ENCODE measurements at places on chromosomes 12 and 14.

DNA sequence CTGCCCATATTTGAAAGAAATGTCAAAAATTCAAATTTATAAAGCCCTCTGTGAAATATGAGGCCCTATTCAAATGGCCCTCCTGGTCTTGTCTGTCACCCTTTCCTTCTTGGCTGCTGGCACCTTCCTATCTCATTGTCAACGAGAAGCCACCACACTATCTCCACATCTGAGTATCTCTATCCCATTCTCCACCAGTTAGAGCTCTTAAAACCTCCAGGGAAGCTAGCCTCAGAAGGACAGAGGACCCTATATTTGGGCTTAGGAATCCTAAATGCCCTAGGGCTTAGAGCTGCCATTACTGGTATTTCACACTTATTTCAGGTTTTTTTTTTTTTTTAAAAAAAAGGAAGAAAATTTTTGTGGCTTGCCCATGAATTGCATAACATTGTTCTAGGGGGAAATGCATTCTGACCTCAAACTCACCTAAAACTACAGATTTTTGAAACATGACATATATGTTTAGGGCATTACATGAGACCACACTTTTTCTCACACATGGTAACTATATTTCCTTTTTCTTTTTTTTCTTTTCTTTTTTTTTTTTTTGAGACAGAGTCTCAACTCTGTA lies 25.0 kb downstream of the SLC25A21 start:
- DNase-seq, result no peak

DNA sequence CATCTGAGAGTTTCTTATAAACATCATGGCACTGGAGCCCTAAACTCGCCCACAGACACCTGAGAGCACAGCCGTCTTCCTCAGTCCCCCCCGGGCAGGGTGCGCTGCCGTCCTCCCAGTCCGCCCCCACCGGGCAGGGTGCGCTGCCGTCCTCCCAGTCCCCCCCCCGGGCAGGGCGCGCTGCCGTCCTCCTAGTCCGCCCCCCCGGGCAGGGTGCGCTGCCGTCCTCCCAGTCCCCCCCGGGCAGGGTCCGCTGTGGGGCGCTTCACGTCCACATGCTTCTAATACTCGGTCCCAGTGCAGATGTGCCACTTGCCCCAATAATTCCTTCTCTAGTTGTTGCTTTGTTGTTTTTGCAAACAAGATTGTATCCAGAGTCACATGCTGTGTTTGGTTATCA lies 6.9 kb upstream of the ADSS1 start:
- no peak for DNase-seq

DNA sequence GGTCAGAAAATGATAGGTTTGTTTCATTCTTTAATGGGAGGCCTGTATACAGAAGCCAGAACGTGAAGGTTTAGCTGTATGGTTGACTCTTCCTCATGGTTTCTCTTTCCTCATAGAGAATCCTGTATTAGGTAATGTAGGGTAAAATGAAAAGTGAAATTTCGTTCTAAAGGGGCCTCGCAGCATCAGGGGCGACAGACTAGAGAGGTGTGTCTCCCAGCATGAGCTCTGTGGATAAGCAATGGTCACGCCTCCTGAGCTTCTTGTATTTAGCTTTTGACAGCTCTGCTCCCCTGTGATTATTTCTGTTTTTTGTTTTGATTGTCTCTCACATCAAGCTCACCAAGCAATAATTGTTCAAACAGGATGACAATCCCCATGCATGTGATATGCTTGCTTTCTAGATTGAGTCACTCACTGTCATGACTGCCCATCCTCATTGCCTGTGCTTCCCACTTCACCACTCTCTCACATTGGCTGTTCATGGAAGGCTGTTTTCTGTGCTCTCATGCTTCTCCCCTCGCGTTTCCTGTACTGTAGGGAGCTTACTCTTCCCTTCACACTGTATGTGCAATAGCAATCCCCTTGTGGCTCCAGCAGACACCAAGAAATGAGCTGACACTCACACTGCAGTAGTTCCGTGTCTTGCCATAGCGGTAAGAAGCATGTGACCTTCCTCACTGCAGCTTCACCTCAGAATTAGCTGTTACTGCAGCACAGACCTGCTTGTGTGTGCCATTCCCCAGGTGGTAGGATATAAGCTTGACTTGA lies 44.0 kb downstream of the RAD52 start:
- no peak for DNase-seq

DNA sequence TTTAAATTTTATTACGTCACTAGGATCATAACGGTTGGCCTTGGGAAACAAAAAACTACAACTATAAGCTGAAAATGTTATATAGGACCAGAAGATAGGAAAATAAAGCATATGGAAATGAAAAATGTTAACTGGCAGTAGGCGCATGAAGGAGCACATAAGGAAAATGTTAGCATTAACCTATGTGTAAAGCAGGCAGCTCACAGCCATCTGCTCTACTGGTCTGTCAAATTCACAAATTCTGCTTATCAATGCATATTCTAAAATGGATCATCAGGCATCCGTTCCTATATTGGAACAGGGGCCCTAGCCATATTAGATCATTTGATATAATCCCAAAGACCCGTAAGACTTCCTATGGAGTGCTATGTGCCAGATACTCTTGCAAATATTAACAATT lies 263.9 kb downstream of the MDGA2 start:
- no peak for DNase-seq

DNA sequence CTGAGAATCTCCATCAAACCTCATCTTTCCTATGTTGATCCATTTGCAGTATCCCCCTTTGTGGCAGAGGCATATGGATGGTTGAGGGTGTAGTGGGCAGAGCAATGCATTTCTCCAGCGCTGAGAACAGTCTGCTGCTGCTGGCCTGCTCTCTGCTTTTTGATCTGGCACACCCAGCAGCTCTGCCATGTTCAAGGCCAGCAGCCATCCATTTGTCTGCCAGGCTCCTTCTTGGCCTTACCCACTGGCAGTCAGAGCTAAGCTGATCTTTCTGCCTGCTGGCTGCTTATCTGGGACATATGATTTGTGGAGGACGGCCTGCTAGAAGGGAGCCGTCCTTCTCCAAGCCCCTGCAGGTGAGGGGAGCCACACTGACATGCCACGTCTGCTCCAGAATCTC lies 17.0 kb downstream of the NPC2 start:
- no peak for DNase-seq

Data from RWPE1 (cell line).